ENCODE measurements at places on chromosomes 1 and 21. TPM values are rescaled to one million over a fixed set of nuclear protein-coding genes. Genes with fewer than 3 reads are reported as not detected.
A peak's percentile ranks its signal among the peaks of the same experiment; 100 is the strongest.

Gene TM2D1
- total RNA-seq = 32.3 TPM

Gene FCAMR
- total RNA-seq = not detected

Gene RNF186
- not detected for total RNA-seq

Gene EXTL1
- total RNA-seq = 11.2 TPM

Gene ALX3
- total RNA-seq = not detected

Gene RIIAD1
- 7.7 TPM for total RNA-seq

Gene PCAT6
- total RNA-seq = 0.54 TPM

Gene LCE1F
- not detected for total RNA-seq

Gene S100A14
- 6.3 TPM for total RNA-seq

Gene FCRLB
- total RNA-seq = 0.35 TPM

DNA sequence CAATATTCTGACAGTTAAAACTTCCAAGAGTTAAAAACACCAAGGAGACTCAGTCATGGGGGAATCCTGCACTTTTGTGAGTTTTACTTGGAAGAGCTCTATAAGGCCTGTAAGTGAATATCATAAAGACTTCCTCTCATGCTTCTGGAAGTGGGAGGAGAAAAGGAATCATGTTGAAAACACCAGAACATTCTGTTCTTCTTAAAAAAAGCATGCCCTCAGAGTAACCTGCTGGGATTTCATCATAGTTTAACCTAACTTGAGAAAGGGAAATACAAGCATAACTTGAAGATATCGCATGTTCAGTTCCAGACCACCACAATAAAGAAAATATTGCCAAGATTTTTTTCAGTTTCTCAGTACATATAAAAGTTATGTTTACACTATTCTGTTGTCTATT is 51.9 kb downstream of the COL11A1 start:
- no peak for DNase-seq

- DNase-seq = no peak
Measured at GRCh38 chr1:154759793-154760192, 110.3 kb downstream of the KCNN3 start.

GRCh38 chr1:161111117-161111516 is 6.7 kb downstream of the PFDN2 start:
- no peak for DNase-seq

DNA sequence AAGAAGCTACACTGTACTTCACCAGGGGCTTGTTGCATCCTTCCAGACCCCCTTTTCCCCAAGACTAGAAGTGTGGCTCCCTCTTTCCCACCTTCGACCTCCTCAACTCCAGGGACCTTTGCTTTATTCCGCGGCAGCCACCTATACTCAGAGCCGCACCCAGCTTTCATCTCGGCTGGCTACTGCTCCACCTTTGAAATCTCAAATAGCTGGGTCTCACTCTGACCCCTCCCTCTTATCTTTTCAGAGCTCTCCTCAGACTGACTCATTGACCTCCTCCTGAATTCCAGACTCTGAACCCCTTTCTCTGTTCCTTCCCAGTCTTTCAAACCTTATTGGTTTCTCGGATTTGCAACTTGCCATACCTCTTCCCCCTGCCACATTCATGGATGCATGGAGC is 144.7 kb upstream of the JUN start:
- no peak for DNase-seq

DNA sequence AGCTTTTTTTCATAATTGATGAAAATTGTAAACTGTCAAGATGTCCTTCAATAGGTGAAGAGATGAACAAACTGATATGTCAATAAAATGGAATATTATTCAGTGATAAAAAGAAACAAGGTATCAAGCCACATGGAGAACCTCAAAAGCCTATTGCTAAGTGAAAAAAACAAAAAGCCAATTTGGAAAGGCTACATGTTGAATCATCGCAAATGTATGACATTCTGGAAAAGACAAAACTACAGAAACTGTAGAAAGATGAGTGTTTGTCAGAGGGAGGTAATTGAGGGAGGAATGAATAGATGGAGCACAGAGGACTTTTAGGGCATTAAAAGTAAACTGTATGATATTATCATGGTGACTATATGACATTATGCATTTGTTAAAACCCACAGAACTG is 34.5 kb upstream of the USP25 start:
- DNase-seq = no peak

DNA sequence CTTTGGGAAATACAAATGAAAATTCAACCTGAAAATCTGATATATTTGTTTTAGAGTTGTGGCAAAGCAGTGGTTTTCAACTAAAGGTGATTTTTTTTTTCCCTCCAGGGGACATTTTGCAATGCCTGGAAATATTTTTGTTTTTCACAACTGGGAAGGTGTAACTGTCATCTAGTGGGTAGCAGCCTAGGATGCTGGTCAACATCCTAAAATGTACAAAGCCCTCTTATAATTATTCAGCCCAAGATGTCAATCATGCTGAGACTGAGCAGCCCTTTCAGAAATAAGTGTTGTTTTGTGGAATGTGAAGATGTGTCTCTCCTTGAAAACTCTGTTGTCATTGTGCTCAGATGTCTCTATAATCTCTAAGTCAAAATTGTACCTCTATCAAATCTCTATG is 95.2 kb upstream of the NCAM2 start:
- no peak for DNase-seq

- DNase-seq = no peak
Measured at GRCh38 chr1:45238846-45239245, 32.4 kb upstream of the ZSWIM5 start.

DNA sequence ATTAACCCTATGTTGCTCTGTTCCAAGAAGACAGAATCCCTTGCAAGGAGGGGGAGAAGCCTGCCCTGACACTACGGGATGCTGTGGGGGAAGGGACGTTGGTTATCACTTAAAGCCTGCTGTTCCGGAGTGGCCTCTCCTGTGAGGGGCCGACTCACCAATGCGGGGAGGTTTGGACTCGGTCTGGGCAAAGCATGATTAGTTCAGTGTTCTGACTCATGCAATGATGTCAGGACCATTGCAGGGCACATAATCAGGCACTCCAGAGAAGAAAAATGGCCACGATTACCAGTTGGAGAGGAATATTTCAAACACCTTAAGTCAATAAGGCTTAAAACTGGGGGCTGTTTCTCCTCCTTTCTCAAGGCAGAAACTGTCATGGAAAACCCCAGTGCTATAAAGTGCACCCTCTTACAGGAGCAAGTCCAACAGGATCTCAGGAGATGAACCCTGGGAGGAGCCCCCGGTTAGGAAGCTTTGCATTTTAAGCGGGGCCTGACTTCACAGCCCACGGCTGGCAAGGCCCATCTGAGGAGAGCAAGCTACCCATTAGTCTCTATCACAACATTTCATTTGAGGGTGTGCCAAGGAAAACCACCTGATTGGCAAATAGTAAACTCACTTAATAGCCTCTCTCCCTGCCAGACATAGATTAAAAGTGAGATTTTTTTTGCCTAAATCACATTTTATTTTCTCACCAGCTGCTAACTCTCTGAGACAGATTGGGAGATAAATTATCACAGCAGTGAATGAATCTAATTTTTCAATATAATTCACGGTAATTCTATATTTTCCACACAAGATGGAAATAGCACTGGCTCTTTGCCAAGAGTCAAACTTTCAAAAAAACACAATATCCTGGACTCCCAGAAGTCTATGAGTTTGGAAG is 202.5 kb downstream of the C1orf94 start:
- no peak for DNase-seq

DNA sequence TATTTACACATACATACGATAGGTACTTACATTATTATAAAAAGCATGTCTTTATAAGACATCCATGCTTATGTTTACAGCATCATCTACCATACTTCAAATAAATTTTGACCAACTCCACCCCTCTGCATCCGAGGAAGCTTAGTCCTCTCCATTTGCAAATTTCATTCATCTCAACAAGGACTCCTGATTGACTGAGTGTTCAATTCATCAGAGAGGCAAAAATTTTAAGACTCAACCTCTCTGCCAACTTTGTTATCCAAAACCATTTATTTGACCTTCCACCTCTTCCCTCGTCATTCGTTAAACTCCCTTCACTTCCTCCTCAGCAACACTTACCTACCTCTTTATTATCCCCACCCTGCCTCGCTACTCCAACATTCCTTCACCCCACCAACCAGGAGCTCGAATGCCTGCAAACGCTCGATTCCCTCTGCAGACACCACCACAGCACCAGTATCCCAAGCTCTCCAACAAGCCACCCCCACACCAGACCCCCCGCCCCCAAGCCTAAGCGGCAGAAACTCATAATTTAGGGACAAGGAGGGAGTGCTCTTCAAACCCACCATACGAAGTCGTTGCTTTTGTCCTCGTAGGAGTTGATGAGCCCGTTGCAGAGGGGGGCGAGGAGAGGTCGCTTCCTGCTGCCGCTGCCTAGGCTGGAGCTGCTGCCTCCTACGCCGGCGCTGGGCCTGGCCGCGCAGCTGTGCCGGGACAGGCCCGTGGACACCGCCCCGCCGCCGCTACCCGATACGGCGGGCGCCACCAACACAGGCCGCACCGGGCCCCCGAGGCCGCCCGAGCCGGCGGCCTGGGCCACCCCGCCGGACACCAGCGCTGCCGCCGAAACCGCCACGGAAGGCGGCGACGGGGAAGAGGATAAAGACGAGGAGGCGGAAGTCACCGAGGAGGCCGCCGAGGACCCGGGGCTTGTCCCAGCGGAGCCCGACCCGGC is 803 bp downstream of the COP1 start:
- DNase-seq = no peak

DNA sequence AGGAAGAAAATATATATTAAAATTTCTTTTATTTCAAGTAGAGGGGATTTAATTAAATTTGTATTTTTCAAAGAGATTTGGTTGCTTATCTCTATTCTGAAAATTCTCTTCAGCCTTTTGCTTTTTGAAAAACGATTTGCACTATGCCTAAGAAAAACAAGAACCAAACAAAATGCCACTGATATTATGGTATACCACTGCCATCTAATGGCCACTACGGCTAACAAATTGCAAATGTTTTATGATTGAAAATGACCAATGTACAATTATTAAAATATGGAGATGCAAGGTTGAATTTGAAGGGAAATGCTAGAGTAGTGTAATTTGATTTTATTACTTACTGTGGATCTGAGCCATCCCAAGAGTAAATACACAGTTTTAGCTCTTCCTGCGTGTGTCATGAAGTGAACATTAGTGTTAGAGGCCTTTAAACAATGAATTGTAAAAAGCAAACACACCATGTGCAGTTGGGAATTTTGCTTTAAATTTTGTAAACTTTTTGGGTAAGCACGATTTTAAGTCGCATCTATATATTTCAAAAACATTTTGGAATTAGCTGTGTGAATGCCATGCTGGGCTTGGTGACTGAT is 137.4 kb upstream of the USP25 start:
- DNase-seq = no peak

DNA sequence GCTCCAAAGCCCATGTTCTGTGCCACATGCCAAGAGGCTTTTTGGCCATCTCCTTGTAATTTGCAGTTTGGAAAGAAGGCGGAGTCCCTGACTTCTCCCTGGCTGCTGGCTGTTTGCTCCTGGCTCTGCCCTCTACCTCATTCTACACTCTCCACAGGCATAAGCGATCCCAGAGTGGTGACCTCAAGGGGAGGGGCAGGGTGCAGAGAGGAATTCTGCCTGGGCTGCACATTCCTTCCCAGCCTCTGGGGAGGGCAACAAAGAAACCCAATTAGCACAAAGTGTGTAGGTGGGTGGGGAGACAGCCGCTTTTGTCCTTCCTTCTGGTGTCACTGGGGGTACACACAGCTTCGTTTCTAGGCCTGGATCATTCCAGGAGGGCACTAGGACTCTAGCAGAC is 95.3 kb downstream of the HIVEP3 start:
- DNase-seq = no peak

DNA sequence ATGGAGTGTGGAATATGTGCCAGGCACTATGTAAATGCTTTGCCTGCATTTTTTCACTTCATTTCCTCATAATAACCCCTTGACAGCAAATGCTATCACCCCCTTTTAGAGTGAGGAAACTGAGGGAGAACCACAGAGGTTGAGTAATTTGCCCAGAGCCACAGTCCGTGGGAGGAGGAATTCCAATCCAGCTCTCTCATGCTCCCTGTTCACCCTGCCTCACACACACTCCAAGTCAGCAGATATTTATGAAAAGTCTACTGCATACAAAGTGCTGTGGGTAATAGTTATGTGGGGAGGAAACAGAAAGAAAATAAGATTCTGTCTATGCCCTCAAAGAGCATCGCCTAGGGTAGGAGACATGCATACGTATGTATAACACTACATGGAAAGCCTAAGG is 30.9 kb upstream of the RBM15 start:
- DNase-seq = no peak

DNA sequence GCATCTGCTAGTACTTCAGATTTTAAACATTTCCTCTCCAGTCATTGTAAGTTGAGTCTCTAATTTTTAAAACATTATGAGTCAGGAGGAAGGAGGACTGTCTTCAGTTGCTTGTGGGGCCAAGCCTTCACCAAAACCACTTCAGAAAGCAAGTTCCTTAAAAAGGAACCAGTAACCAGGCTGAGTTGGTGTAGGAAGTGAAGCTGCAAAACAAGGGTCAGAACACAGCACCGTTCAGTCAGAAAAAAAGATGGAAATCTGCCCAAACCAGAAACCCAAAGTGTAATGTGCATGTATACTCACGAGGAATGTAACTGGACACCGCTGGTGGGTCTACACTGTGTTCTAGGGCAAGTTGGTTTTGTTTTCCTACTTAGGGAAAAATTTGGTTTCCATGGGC is 402.1 kb downstream of the SETD4 start:
- no peak for DNase-seq

DNA sequence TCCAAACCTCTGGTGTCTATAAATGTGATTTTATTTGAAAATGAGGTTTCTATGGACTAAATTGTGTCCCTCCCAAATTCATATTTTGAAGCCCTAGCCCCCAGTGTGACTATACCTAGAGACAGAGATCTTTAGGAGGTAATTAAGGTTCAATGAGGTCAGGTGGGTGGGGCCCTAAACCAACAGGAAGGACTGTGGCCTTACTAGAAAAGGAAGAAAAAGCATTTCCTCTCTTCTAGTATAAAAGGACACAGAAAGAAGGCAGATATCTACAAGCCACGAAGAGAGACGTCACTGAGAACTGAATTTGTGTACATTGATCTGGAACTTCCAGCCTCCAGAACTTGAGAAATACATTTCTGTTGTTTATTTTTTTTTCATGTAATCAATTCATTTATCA is 123.1 kb upstream of the RUNX1 start:
- no peak for DNase-seq

GRCh38 chr1:203289281-203289981 is 15.9 kb upstream of the BTG2 start:
- DNase-seq = peak; percentile 77

- DNase-seq = no peak
Measured at GRCh38 chr1:197778366-197778945, 3.2 kb upstream of the DENND1B start.
